IPS-NIHi11 (cell line): ENCODE measurements at places on chromosomes 4 and X.

- DNase-seq = peak; percentile 14
These were observed 893.9 kb downstream of the PCDH7 start for GRCh38 chr4:31613946-31614623.

DNA sequence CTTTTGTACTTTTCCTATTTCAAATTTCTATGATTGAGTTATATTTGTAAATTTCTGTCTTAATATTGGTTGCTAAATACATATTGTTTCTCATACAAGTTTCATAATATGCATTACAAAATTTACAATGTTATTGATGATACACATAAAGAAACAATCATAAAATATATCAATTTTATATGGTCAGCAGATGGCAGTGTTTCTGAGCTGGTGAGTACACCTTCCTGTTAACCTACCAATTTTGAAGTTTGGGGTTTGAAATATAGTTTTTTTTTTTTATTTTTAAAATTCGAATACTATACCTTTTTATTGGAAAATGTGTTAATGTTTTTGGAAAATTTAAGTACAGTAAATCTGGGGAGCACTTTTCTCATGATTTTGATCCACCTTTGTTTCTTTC is 1953.1 kb upstream of the ADGRL3 start:
- DNase-seq = no peak

DNA sequence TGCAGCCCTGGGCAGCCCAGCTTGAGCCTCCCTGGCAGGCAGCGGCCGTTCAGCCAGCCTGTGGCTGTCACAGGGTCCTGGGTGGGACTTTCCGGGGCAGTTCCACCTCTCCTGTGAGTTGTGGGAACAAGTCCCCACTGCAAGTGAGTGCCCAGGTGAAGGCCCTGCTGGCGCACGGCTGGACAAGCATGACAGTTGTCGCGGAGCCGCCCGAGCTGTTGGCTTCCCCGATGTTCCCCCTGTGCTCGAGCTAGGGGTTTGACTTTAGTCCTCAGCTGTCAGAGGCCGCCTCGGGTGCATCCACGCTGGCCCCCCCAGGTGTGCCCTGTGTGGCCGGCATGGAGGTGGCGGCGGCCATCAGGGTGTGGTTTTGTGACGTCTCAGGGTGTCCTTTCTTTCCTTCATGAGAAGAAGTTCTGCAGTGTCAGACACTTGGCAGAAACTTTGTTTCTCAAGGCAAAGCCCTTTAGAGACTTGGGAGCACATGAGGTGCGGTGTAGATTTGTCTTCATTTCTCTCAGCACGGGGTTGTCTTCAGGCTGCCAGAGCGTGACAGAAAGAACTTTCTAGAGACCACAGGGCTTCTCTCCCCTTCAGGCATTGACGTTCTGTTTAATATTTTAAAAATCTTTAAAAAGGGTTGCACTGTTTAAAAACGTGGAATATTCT is 69.4 kb upstream of the HGFAC start:
- DNase-seq = peak; percentile 9

GRCh38 chr4:3412257-3413020 is 29.3 kb upstream of the HGFAC start:
- peak; percentile 18 for DNase-seq

DNA sequence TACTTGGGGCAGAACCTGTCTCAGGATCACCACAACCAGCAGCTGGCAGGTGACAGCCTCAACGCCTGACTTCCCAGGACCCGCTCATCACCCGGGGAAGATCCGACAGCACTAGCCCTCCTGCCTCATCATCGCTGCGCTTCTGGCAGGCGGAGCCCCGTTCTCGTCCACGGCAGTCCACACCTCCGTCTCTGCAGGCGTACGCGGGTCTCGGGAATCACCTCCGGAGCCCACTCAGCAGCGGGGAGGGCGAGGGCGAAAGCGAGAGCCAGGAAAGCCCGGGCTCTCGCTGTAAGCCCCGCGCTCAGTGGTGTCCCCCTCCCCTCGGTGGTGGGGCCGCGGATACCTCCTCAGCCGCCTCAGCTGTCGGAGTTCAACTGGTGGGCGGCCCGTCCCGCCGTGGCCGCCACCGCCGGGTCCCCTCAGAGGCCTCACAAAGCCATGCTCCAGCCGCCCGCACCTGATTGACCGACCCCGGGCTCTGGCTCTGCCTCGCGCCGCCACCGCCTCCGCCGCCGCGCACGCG is 518 bp upstream of the CNKSR2 start:
- DNase-seq = no peak

DNA sequence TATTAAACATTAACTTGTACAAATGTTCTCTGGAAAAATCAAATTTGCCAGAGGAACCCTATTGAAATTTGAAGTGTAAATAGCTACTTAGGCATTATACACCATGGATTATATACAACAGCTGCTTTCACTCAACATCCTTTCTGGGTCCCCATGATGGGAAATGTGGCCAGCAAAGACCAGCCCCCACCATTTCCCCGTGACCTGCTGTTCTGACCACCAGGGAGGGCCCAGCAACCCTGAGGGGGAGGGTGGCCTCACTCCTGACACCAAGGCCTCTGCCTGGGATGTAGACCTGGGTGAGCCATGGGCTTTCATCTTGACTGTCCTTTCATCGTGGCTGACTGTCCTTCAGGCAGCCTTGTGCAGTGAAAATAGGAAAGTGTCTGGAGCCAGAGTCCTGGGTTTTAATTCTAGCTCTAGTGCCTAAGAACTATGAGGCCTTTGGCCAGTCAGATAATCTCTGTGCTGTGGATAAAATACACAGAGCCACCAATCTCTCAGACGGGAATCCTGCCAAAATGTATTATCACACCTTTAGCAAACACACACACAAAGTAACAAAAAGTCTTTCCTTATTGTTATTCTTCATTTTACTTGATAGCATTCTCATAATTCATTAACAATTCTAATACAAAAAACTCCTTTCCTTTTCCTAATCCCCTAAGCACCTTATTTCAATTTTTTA is 45.1 kb downstream of the NR3C2 start:
- DNase-seq = no peak
